ENCODE measurements at places on chromosomes 11 and 22. TPM values are rescaled to one million over a fixed set of nuclear protein-coding genes. Genes with fewer than 3 reads are reported as not detected.

PTPRCAP gene
- polyA plus RNA-seq, result 3.3 TPM

THY1 gene
- polyA plus RNA-seq, result 42.0 TPM

B4GALNT4 gene
- 46.7 TPM for polyA plus RNA-seq

ACR gene
- 0.40 TPM for polyA plus RNA-seq

GRCh38 chr11:4032097-4032496 lies 62.5 kb upstream of the RRM1 start:
- no peak for DNase-seq

DNA sequence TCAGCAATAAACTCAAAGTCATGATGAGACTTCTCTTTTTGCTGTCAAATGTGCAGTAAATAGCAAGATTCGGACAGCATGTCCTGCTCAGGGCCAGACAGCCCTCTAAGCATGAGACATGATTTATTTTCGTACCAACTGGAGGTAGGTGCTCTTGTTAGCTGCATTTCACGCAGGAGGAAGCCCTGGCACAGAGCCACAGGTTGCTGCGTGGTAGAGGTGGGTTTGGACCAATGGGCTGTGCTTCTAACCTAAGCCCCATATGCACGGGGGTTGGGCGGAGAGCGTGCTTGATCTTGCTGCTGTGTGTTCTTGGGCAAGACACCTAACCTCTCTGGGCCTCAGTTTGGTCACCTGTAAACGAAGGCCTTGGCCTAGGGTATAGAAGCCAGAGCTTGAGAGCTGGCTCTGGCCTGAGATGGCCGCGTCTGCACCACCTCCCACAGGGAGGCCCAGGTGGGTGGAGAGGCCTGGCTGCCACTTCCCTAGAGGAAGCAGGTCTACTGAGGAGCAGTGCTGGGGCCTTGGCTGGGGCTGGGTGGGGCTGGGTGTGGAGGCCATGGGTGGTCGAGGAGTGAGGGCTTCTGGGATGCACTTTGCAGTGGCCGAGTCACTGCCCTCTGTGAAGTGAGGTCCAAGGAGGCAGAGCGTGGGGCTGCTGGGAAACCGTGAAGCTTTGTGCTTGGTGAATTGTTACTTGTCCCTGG lies 38.5 kb upstream of the GRAMD4 start:
- no peak for DNase-seq

DNA sequence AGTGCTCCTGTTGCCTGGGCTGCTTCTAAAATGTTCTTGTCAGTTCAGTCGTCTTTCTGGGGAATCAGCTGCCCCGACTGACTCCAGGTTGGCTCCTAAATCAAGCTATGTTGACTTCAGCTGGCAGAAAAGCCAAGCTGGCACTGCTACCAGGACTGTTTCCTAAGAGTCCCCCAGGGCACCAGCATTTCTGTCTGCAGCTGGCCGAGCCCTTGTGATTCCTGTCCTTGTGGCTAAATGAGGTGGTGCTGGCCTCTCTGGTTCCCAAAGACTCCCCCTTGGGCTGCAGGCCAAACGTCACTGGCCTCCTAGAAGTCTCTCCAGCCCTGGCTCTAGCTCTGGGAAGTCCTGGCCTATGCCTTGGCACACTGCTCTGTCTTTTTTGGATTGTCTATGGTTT lies 31.1 kb downstream of the GRAMD1B start:
- DNase-seq, result no peak

GRCh38 chr22:35465109-35465701 lies 65.3 kb downstream of the MCM5 start:
- no peak for DNase-seq
